Airway epithelial cell (primary cell): ENCODE measurements at places on chromosomes 2 and 18. TPM values are rescaled to one million over a fixed set of nuclear protein-coding genes. Genes with fewer than 3 reads are reported as not detected.

GPAT2 gene
- 0.63 and 1.6 TPM in 2 replicates for total RNA-seq

TMEM169 gene
- total RNA-seq, result 0.07 and 3.2 TPM in 2 replicates

PPIL3 gene
- total RNA-seq, result 33.5 and 33.7 TPM in 2 replicates

MSGN1 gene
- total RNA-seq, result not detected in 2 replicates

UGT1A8 gene
- total RNA-seq, result 0.37 and 0.56 TPM in 2 replicates

CRYGD gene
- total RNA-seq, result not detected in 2 replicates

FIGN gene
- 1.2 and 1.3 TPM in 2 replicates for total RNA-seq

ABCB11 gene
- 0.07 and 0.28 TPM in 2 replicates for total RNA-seq

SCN2A gene
- total RNA-seq, result 0.07 TPM in 1 of 2 replicates, not detected in the other

KYNU gene
- total RNA-seq, result 22.4 and 24.9 TPM in 2 replicates

RUFY4 gene
- not detected in 2 replicates for total RNA-seq

APOB gene
- not detected in 2 replicates for total RNA-seq

GALNT13 gene
- not detected in 2 replicates for total RNA-seq
